Stimulated activated CD8-positive, alpha-beta memory T cell treated with anti-CD3 and anti-CD28 coated beads, Interleukin-7, amount 100 ng/mL, for 1 hour (primary cell): ENCODE measurements at places on chromosomes 4 and X.

DNA sequence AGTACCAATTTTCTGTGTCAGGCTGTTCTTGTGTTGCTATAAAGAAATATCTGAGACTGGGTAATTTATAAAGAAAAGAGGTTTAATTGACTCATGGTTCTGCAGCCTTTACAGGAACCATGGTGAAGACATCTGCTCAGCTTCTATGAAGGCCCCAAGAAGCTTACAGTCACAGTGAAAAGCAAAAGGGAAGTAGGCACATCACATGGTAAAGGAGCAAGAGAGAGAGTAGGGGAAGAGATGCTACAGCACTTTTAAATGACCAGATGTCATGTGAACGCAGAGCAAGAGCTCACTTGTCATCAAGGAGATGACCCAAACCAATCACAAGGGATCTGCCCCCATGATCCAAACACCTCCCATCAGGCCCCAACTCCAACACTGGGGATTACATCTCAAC lies 174.3 kb downstream of the ATP10D start:
- no peak for DNase-seq

DNA sequence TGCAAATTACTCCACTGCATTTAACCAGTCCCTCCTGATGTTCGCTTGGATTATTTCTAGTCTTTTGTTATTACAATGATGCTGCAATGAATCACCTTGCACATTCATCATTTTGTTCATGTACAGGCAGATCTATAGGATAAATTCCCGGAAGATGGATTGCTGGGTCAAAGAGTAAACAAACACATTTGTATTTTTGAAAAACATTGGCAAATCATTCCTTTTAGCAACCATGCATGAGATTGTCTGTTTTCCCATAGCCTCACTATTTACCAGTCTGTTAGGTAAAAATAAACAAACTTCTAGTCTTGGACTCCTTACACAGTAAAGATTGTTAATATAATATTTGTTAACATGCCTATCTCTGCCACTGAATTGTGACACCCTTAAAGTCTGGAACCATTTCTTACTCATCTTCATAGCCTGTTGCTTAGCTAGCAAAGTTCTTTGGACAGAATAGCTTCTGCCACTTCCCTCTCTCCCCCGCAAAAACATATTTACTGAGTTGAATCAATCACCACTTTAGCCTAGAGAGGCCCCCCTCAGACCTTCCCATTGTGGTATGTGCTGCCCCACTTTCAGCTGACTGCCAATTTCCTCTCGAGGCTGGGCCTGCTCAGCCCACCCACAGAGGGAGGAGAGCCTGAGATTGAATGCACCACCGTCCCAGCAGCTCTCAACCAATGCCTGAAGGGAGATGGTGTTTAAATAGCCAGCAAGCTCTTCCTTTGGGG lies 108.4 kb upstream of the ATXN3L start:
- DNase-seq = no peak

DNA sequence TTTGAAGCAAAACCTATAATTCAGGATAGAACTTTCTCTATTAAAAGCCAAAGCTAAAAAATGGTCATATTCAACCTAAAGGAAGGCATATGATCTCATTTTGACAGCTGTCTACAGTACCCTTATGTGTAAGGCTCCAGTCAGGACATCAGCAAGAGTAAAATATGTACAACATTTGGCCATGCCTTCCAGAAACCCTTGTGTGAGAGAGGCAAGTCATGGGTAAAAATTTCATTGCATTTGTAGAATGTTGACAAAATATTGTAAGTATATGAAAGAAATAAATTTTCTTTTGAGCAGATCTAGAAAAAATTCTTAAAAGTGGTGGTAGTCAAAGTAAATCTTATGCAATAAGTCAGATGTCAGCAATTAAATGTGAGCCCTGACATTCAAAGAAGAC lies 132.3 kb downstream of the SLC39A8 start:
- no peak for DNase-seq

- no peak for DNase-seq
Measured at GRCh38 chr4:32601848-32602247, 1881.7 kb downstream of the PCDH7 start.
